ENCODE measurements at places on chromosomes 3 and 15.

DNA sequence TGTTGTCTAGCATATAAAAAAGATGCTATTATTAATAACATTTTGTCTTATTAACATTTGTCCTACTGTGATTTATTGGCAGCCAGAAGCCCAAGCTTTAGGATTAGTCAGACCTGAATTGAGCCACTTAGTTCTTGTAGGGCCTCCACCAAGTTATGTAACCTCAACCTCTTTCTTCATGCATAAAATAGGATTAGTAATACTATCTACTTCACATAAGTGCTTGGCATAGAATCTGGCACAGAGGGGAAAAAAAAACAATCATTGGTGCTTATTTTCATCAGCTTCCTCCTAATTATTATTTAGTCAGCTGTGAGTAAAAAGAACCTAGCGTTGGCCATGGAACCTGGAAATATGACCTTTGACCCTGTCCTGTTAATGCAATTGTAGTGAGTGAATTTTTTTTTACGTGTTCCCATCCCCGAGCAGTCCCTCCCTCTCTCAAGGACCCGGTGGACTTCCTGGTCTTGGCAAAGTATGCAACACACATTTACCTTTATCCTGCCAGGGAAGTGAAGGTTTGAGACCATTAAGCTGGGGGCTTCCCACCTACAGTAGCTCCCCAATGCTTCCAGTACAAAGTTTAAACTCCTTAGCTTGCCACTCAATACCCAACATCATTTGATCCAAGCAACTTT lies 136.8 kb downstream of the FHIT start:
- DNase-seq = no peak

GRCh38 chr15:47246317-47246716 lies 471.0 kb upstream of the SEMA6D start:
- DNase-seq = no peak

DNA sequence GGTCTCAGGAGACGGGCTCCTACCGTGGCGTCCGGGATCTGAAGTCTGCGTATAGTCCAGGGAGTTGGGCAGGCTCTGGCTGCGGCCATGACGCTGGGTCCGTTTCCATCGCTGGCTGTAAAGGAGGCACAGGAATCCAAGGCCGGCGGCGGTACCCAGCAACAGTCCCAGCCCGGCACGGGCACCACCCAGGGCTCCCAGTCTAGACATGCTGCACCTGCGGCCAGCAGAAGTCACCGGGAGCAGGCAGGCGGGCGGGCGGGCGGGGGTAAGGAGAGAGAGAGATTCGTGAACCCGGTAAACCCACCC lies 526 bp downstream of the RMDN3 start:
- peak; percentile 2 for DNase-seq

DNA sequence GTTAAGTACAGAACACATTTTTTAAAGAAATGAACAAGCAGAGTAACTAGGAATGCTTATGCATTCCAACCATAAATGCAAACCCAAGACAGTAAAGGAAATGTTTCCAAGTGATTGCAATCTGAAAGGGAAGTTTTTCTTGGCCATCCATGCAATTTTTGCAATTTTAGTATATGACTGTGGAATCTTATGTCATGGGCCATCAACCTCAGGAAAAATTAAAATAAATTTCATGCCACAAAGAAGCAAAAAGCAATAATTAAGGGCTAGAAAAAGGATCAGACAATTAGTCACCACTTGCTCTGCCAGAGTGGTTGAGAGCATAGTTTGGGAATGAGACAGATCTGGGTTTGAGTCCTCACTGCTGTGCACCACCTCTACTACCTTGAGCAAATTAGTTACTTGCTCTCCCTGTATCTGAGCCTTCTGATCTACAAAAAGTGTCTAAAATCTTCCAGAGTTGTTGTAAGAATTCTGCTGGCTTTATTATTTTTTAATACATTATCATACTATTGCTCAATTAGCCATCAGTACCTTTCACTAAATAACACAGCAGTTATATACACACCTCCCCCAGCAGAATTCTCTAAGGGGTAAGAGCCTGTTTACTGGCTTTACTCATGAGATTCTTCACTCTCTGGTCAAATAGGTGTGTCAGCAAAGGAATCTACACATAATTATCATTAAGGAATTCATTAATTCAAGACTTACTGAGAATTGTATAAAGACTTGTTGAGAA lies 49.7 kb upstream of the FBN1 start:
- DNase-seq = no peak

DNA sequence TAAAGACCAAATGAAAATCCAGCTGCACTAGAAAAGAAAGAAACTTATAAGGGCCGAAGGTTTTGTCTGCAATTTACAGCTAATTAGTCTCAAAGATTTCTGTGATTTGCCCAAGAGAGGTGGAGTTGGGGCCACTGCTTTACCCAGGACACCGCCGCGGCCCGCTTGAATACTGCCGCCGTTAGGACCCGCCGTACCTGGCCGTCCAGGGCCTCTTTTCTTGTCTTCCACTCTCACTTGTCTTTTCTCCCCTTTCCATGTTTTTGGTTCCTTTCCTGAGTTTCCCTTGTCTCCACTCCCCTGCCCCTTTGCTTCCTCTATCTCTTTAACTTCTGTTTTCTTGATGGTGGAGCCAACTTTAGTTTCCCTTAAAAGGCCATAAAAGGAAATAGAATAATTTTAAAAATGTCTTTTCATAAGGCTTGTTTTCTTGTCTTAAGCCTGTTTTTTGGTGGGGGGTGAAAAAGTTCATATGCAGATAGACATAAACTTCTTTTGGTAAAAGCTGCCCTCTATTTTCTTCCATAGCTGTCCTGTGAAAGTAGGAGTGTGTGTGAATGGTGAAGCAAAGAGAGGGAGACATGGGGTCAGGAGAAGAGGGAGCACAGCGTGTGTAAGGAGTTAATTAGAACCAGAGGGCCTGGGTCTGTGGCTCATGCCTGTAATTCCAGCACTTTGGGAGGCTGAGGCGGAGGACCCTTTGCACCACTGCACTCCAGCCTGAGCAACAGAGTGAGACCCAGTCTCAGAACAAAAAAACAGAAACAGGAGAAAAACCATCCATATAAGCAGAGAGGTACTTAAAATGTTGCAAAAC lies 16.0 kb upstream of the CCNL1 start:
- no peak for DNase-seq

DNA sequence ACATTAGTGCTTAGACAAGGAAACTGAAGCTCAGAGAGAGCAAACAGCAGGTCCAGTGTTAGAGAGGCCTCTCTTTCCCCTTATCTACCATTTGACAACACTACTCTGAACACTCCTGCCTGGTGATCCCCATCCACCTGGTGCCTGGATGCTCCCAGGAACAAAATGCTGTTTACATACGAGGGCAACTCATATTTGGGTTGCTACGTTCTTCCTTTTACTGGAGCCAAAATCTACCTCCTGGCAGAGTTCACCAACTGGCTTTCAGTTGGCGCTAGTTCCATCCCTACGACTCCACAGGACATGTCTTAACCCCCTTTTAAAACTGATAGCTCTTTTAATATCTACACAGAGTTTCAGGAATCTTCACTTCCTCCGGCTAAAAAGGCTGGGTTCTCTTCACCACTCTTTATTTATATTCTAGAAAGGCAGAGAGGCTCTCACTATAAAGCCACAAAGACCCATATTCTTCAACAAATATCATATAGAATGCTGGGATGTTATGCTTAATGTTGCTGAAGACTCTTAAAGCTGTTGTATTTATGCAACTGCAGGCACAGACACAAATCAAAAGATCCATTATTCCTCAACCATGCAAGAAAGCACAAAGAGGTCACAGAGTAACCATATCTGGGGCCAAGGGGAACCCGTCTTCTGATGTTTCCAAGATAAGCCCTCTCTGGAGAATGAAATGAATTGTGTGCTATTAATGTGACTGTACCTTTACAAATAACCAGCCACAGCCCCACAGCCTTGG lies 47.9 kb downstream of the CCNB2 start:
- no peak for DNase-seq

- DNase-seq = no peak
Measured at GRCh38 chr3:53776494-53777101, 69.6 kb downstream of the CHDH start.

DNA sequence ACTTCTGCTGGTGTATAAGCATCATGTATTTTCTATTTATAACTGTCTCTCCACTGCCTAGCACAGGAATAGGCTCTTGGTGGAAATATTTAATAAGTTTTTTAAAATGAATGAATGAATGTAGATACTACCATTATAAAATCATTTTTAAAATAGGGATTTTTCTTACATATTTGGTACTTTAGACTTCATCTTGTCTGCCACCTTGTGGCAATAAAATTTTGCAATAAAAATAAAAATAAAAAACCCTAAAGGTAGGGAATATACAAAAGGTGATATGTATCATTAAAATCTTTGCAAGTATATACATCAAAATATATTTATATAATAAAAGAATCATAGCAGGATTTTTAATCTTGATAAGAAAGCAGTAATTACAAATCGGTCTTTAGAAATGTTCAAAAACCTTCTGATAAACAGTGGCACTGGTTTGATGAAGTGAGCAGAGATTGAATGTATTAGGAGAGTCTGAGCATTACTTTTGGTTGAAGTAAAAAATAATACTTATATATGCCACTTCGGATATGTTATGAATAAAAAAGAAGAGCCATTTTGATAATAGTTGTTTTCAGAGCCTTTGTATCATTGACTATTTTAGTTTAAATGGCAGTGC lies 95.2 kb downstream of the SPATA16 start:
- no peak for DNase-seq

DNA sequence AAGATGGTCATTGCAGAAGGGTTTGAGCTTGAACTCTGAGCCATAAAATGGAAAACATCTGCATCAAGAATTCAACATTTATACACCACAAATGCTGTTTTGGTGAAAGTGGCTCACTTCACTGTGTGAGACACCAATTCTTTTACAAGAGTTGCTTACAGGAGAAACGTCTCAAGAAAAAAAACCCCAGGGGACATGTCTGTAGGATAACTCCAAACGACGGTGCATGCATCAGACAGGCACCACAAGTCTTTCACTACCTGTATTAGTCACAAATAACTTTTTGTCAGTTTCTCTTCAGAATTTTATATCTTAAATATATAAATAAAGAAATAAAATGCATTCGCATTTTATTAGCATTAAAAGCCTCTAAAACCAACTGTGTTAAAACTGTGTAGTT lies 164.3 kb downstream of the EFHB start:
- DNase-seq = no peak

DNA sequence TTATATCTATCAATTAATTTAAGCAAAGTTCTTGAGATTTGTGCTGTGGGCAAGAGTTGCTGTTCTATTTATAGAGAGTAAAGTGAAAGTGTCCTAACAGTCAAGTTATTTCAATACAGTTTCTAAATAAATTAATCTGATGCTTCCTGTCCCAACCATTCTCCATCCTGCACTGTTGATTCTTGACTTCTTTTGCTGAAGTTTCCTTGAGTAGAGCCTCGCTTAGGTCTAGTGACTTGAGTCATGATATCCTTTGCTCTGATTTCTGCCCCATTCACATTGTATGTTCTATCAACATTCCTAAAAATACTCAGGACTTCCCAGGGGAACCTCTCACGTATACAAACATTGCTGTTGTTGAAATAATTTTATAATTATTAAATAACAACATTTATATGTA lies 498.4 kb upstream of the ALCAM start:
- no peak for DNase-seq

GRCh38 chr3:105611304-105612192 lies 244.8 kb downstream of the ALCAM start:
- no peak for DNase-seq

- no peak for DNase-seq
Measured at GRCh38 chr3:178042376-178042775, 493.9 kb upstream of the KCNMB2 start.

- DNase-seq = no peak
Measured at GRCh38 chr3:5162102-5162501, 25.4 kb upstream of the EDEM1 start.

GRCh38 chr15:59443341-59444072 lies 5.5 kb downstream of the FAM81A start:
- no peak for DNase-seq

- DNase-seq = no peak
Measured at GRCh38 chr3:12896063-12896985, 55.0 kb upstream of the RPL32 start.
